ENCODE measurements at places on chromosomes 7 and 10.

DNA sequence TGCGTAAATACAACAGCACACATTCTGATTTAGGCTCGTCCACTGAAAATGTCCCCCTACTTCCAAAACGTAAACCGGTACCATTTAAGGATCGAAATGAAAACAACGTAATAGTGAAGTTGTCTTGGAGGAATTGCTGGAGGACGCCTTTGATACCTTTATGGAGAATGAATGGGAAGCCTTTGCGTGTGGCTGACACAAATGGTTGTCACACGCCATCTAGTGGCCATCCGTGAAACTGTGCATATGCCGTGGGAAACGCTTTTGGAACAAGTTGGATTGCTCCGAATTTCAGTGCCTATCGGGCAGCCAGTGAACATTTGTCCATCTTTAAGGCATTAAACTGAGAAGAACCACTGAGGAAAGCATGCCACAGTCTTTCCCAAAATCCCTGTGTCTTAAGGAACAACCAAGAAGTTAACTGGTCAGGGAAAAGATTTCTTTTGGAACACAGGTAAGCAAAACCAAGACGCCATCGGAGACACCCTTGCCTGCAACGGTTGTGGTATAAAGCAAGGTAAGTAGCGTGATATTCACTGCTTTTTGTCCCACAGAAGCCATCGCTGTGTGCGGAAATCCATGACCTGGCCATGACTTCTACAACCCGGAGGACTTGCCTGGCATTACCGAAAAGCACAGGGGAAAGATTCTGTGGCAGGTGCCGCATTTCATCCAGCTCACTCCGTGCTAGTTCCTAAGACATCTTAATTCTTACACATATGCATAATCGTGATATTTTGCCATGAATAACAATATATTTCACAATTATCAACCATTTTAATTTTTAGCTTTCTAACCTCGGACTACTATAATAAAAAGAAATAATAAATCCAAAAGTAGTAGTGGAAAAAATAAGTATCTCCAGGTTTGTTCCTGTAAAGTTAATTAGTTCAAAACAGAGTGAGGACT lies 100.6 kb downstream of the FAM204A start:
- DNase-seq, result peak; percentile 12

GRCh38 chr7:82507976-82508677 lies 64.5 kb upstream of the CACNA2D1 start:
- no peak for DNase-seq

DNA sequence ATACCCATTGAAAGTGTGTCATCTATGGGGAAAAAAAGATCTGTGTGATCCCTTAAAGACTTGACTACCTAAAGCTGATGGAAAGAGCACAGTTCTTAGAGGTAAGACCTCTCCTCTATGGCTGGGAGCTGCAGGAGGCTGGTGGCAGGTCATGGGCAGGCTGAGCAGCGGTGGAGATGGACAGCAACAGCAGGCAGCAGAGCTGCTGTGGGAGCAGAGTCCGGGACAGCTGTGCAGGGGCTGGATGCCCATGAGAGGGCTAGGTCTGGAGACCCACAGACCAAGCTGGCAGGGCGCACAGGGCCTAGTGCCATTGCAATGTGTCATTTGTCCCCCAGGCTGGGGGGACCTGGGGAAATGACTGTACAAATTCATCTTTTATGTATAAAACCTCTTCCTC lies 13.4 kb upstream of the EPHA1 start:
- DNase-seq, result no peak

- DNase-seq, result no peak
Measured at GRCh38 chr7:99379043-99379577, 4.6 kb downstream of the ARPC1B start.

- DNase-seq, result no peak
Measured at GRCh38 chr10:95260909-95261552, 29.8 kb downstream of the PDLIM1 start.

DNA sequence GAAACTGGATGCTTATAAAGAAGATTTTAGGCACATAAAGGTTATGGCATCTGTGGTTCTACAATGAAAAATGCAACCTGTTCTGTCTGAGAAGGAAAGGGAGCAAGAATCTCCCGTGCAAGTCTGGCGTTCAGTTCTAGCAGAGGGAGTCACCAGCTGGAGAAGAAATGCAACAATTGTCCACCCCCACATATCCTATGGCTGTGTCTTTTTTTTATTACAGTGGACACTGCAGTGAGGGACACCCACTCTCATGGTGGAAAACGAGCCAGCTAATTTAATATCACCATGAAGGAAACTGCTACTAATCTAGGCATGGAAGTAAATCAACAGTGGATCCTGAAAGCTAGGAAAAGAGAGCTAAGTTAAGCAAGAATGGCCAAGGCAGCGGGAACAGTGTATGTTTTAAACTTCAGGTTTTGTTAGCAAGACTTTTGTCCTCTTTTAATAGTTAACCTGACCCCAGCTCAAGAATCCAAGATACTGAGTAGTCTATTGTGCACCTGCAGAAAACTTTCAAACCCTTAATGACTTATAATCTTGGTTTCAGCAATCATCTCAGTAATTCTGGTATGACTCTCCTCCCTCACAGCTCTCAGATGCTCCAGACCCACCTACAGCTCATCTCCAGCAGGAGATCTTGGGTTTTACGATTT lies 149.3 kb downstream of the FGFR2 start:
- DNase-seq, result no peak

GRCh38 chr7:18468795-18469194 lies 26.8 kb upstream of the HDAC9 start:
- DNase-seq, result no peak

DNA sequence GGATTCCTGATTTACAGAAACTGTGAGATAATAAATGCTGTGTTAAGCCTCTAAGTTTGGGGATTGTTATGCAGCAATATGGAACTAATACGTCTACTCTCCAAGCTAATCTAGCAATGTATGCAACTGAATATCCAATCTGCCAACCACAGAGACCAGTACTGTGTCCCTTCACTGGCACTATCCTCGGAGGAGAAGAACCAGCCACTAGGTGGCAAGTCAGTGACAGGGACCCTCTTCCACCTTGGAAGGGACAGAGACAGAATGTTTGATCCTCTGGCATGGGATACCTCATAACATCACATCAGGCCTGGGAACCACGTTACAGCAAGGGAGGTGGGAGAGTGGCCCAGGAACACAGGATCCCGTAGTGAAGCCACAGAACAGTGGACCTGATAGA lies 96.4 kb downstream of the CREM start:
- no peak for DNase-seq

GRCh38 chr7:123522066-123522465 lies 12.3 kb downstream of the IQUB start:
- DNase-seq, result no peak

DNA sequence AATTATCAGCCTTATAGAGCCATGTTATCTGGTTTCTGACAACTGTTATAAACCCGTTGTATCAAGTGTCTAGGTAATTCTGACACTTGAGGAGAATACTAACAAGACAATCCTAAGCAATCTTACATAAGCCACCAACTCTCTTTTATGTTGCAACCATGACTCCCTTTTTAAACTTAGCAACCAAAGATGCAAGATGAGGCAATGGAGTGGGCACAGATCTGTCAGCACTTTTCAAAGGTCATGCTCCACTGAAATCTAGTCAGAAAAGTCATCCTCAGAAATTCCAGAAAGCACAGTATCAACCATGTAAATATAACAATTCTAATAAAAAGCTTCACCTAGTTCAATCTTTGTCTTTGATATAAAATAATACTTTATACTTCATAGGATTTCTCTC lies 77.0 kb upstream of the SEMA3A start:
- DNase-seq, result no peak

DNA sequence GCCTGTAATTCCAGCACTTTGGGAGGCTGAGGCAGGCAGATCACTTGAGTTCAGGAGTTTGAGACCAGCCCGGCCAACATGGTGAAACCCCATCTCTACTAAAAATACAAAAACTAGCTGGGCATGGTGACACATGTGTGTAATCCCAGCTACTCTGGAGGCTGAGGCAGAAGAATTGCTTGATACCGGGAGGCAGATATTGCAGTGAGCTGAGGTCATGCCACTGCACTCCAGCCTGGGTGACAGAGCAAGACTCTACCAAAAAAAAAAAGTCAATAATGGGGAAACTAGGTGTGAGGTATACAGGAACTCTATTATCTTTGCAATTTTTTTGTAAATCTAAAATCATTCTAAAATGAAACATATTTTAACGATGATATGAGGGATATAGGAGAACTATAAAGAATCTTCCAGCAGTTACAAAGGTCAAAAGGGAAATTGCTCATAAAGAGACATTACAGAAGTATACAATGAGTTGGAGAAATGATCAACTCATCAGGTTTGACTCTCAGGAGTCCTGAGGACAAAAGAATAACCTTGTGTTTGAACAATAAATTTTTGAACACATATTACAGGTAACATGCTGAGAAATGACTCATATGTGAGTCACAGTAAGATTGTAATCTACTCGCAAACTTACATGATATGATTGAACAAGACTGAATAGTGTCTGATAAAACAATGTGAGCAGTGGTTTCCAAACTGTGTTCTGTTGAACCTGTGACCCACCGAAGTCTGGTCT lies 272.6 kb downstream of the FGFR2 start:
- DNase-seq, result no peak

- no peak for DNase-seq
Measured at GRCh38 chr10:97914837-97915211, 65.2 kb downstream of the GOLGA7B start.

- peak; percentile 33 for DNase-seq
Measured at GRCh38 chr10:98361131-98362025, 53.6 kb downstream of the PYROXD2 start.

DNA sequence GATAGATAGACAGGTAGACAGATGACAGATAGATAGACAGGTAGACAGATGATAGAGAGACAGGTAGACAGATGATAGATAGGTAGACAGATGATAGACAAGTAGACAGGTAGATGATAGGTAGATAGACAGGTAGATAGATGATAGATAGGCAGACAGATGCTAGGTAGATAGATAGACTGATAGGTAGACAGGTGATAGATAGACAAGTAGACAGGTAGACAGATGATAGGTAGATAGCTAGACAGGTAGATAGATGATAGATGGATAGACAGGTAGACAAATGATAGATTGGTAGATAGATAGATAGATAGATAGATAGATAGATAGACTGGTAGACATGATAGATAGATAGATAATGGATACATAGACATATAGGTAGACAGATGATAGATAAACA lies 93.4 kb upstream of the ADRB1 start:
- DNase-seq, result no peak

- DNase-seq, result no peak
Measured at GRCh38 chr10:120085096-120085796, 192.7 kb downstream of the SEC23IP start.

DNA sequence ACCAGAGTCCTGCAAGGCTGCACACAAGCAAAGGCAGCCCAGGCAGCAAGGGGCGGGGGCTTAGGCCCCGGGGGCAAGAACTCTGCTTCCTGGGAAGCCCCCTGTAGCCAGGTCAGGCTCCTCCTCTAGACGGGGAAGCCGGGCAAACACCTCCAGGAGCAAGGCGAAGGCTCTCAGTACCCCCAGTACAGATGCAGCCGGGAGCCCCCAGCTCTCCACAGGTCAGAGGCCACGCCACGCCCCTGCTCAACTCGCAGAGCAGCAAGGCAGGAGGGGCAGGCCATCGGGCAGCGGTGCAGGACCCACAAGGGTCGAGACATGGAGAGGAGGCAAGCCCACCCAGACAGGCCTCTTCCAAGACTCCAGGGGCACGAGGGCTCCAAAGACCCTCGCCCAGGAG lies 108.8 kb downstream of the MAD1L1 start:
- DNase-seq, result no peak

- no peak for DNase-seq
Measured at GRCh38 chr7:38781991-38782390, 127.0 kb downstream of the VPS41 start.

DNA sequence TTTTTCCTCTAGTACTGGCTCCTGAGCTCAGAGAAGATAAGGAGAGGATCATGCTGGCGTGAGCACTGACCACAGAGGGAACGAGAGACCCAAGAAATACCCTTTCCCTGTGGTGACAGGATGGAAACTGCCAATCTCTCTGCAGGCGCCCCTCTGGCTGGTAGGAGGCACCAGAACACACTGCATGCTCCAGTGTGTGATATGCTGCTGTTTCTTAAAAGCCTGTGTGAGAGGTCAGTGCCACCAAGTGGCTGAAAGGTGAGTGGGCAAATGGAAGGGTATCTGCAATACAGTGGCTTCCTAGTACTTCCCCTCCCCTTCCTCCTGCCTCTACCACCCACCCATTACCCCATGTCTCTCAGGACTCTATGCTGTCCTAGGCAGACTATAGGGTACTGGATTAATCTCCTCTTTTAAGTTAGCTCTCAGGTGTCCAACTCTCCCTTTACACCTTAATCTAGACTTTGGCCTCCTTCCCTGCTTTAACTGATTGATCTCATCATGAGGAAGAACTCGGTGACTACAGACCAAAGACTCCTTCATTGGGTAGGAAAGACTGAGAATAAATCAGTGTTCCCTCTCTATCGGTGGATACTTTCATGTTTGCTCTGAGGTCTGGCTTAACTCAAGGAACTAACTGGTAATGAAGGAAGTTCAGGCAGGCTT lies 283.6 kb downstream of the ADRA2A start:
- DNase-seq, result no peak

Measured in HS-27A (cell line).